Foreskin fibroblast (primary cell): ENCODE measurements at places on chromosomes 1 and 21.

DNA sequence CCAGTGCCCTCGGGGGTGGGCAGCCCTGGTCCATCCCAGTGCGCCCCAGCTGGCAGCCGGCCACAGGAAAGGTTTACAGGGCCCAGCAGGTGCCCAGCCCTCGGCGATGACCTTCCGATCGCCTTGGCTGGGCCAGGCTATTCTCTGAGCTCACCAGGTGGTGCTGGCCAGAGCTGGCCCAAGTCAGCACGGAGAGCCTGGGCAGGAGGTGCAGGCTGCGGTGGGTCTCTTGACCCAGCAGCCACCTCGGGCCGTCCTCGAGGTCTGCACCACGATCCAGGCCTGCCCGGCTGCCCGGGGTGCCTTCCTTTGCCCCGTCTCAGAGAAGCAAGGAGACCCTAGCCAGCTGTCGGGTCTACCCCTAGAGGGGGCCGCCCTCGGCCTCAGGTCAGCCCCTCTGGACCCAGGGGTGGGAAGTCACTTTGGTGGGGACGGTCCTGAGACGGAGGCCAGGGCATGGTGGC, 370 bp downstream of the PERM1 start:
- DNase-seq: no peak

DNA sequence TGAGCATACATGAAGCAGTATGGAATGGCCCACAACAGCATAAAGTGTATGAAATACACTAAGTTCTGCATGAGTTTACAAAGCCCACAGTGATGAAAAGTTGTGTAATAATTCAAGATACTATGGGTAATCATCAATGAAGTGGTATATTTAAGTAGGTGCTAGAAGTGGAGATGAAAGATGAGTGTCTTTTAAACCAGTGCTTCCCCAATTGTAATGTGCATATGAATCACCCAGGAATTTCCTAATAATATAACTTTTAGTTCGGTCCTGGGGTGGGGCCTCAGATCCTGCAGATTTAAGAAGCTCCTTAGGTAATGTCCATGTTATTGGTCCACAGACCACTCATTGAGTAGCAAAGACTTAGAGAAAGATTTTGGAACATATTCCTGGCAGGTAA, 184.9 kb downstream of the DUSP10 start:
- DNase-seq: peak; percentile 40

GRCh38 chr1:17045634-17046333, 8.0 kb downstream of the SDHB start:
- DNase-seq: peak; percentile 44

DNA sequence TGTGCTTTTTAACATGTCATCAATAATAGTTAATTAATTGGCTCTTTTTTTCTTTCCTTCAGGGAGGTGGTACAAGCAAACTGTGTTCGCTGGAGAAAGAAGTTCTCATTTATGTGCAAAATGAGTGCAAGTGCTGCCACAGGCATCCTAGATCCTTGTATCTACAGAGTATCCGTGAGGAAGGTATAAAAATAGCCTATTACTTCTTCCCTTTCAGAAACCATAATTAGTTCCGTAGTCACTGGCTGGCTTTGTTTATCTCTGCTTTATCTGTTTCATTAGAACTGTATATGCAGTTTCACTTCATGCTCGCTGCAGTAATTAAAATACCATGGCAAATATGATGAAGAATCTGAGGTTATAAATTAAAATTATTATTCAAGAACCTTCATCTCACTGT, 40.6 kb downstream of the EEIG2 start:
- peak; percentile 16 for DNase-seq

DNA sequence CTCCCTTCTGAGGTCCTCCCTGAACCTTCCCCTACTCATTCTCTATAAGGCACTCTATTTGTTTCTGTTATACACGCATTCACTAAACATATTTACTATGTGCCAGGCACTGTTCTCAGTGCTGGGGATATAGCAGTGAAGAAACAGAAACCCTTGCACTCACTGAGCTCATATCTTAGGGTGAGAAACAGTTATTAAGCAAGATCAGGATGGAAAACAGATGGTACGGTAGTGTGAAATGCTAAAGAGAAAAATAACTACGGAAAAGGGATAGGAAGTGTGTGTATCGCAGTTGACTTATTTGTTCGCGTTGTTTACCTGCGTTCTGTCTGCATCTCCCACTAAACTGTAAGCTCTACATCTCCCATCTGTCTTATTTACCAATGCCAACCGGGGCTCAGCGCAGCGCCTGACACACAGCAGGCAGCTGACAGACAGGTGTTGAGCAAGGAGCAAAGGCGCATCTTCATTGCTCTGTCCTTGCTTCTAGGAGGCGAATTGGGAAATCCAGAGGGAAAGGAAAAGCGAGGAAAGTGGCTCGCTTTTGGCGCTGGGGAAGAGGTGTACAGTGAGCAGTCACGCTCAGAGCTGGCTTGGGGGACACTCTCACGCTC, 572 bp downstream of the CYB5RL start:
- peak; percentile 56 for DNase-seq

GRCh38 chr1:41495210-41495948, 10.9 kb upstream of the EDN2 start:
- no peak for DNase-seq

DNA sequence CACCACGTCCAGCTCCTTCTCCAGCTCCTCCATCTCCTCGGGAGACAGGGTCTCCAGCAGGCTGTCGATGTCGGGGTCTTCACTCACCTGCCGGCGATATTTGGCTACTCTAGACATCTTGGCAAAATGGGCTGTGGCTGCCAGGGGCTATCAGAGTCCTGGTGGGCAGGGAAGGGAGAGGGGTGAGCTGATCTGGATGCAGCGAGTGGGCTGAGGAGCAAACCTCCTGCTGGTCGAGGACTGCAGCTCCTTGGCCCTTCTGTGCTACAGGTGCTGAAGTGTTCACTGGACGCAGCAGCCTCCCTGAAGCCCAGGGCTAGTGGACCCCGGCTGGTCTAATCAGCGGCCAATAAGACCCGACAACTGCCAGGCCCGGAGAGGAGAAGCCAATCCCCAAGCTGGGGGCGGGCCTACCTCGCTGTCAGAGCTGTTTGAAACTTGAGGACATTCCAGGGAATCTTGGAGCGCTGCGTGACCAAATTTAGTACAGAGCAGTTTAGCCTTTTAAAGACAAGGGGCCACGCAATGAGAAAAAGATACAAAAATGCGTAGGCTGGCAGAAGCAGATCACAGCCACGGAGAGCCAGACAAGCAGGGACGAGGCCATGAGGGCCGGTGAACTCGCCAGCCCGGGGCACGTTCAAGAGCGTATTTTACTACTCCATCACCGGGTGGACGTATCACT, at the start of gene LMOD1:
TSS of gene LMOD1 (minus strand) at position 325 of the 685 bp plus-strand sequence. CDS start at position 117, 208 bp downstream.
- DNase-seq: peak; percentile 95

- DNase-seq: no peak
These were observed 22.2 kb downstream of the MPZ start for GRCh38 chr1:161287482-161288054.

DNA sequence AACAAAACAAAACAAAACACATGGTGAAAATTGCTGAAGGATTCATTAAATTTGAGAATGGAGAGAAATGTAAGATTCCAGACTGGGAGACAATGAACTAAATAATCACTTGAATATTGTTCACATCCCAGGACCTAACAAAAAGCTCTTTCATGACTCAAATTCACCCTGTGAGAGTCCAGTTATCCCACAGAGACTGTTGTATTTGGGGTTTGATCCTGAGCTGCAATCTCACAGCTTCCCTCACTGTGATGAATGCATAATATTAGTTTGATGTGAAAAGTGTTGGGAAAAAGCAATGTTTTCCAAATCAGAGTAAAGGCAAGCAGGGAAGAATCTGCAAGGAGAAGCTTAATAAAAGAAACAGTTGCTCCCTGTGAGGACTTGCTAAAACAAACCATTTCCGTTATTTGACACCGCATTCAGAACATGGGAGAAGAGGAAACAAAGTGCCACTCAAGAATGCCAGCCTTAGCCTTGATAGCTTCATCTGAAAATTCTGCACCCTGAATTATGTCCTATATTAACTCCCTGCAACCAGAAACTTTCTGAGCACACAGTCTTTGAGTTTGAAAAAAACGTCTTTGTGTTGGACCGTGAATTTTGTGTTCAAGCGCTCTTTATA, 208.8 kb downstream of the DAB1 start:
- DNase-seq: no peak
